ENCODE measurements at places on chromosomes 1 and 21.

DNA sequence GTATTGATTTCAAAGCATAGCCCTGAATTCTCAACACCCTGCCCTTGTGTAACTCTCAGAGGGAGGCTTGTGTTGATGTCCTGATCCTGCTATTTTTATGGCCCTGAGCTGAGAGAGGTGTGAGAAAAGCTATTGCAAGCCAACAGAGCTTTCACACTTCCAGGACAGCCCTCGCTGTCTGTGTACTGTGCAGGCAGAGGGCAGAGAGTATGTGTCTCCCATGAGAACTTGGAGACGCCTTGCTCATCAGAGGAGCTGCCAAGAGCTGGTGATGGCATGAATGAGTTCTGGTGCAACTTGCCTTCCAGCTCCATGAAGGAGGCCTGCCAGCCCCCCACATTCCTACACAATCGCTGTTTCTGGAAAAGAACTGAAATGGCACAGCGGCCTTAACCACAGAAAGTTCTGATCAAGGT is 144.1 kb upstream of the AJAP1 start:
- DNase-seq: no peak

GRCh38 chr1:185603158-185603557 is 131.0 kb upstream of the HMCN1 start:
- no peak for DNase-seq

DNA sequence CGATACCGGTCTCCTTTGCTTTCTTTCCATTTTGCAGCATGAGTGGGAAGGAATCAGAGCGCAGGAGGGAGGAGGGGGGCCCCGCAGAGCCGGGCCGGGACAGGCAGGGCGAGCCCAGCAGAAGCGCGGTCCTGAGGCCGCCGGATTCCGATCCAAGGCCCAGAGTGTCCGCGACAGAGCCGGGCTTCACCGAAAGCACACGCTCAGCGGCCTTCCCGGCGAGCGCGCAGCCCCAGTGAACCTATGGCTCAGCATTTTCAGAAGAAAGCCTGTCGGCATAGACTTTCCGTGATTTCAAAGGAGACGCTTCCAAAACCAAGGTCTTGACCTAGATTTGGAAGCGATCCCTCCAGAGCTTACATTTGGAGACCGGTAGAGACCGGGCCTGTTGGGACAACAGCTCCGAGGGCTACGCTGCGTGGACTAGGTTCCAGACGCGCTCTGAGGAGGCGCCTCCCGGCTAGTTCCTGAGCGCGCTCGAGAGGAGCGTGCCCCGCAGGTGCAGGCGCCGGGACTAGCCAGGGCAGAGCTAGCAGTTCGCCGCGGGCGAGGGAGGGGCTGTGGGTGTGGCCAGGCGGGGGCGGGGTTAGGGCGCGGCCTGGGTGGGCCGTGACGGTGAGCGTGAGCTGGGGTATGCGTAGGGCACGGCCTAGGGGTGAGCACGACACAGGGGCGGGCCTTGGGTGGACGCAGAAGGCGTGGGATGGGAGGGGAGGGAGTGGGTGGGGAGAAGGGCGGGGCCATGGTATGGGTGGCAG is 27.8 kb upstream of the PRSS38 start:
- peak; percentile 94 for DNase-seq

GRCh38 chr21:32143241-32143939 is 135.5 kb downstream of the MIS18A start:
- no peak for DNase-seq

GRCh38 chr1:232968391-232968790 is 18.0 kb downstream of the NTPCR start:
- no peak for DNase-seq

Measured in A673 (cell line).